ENCODE measurements at places on chromosomes 4 and X.

- no peak for DNase-seq
These were observed 315.6 kb downstream of the PCDH7 start for GRCh38 chr4:31035761-31036160.

DNA sequence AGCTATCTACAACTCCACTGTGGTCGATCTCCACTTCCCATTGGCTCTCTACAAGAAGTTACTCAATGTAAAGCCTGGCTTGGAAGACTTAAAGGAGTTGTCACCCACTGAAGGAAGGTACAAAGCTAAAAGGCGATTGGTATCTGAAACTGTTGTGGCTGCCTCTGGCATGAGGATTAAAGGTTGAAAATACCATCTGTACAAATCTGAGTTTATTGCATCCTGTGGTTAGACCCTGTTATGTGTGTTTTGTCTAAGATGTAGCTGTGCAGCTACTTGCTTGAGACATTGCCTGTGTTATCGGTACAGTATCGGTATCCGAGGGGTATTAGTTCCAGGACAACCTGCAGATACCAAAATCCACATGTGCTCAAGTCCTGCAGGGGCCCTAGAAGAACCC is 16.4 kb downstream of the NAP1L5 start:
- DNase-seq = no peak

DNA sequence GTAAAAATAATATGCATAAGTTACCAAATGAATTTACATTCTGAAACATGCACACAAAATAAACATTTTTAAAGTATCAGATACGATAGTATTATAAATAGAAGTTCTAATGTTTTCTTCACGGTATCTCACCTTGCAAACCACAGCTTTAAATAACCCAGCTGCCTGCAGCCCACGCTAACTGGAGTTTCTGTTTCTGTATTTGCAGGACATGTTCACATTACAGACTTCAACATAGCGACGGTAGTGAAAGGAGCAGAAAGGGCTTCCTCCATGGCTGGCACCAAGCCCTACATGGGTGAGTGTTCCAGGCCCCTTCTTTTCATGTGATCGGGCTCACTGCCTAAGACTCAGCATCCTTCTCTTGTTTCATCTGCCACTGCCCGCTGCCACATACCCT is 291.7 kb downstream of the EVC2 start:
- no peak for DNase-seq

- DNase-seq = no peak
These were observed 15.6 kb downstream of the LAMTOR3 start for GRCh38 chr4:99878604-99879003.

GRCh38 chr4:103415801-103416200 is 217.7 kb upstream of the CENPE start:
- DNase-seq = no peak

DNA sequence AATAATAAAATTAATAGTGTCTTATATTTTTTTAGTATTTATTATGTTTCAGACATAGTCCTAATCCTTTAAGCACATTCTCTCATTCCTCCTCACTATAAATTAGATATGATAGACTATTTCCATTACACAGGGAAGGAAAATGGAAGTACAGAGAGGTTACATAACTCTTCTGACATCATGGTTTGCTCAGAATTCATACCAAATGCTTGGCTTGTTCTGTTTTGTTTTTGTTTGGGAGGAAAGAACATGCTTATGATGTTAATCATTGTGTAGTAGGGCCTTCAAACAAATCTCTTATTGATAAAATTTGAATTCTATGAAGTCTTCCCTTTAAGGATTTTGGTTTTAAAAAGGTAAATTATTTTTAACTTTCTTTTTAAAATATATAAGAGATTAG is 59.5 kb downstream of the RXFP1 start:
- no peak for DNase-seq

- no peak for DNase-seq
These were observed 280.2 kb downstream of the ADGRA3 start for GRCh38 chr4:22235698-22236097.

GRCh38 chr4:185881430-185881829 is 69.4 kb upstream of the SORBS2 start:
- DNase-seq = no peak

DNA sequence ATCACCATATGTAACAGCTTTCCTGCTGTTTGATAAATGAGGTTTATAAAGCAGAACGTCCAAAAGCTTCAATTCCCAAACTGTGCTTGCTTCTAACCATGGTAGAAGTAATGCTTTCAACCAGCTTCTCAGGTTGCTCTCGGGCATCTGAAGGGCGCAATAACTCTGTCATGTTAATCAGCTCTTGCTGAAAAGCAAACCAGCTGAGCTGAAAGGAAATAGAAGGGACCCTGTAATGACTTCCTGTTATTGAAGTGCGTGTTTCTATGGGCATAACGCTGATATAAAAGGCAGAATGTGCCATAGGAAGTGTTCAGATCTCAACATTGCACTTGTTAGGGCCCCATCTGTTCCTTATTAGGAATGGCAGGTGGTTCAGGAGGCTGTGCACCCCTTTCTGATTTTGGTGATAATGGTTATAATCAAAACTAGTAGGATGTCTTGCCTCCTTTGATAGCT is 21.2 kb downstream of the HERC3 start:
- DNase-seq = no peak

GRCh38 chr4:47713129-47713834 is 124.6 kb downstream of the CORIN start:
- DNase-seq = no peak

- DNase-seq = no peak
These were observed 6.2 kb upstream of the FHDC1 start for GRCh38 chr4:152929888-152930287.

All from HFF-Myc (cell line).